ENCODE measurements at places on chromosomes 5 and 9. TPM values are rescaled to one million over a fixed set of nuclear protein-coding genes. Genes with fewer than 3 reads are reported as not detected.

Gene SLC22A4
- total RNA-seq = 1.7 TPM

Gene PRLR
- 0.07 TPM for total RNA-seq

Gene TNFSF15
- total RNA-seq = 1.4 TPM

Gene TRIM36
- 1.8 TPM for total RNA-seq

Gene ZNF658
- 4.1 TPM for total RNA-seq

Gene MEIKIN
- not detected for total RNA-seq

Gene PTPN3
- 19.5 TPM for total RNA-seq

Gene GLDC
- total RNA-seq = 1.3 TPM

Gene PRRX2
- total RNA-seq = not detected

Gene DMGDH
- total RNA-seq = 0.07 TPM

Gene FSTL4
- total RNA-seq = 0.39 TPM

Gene ZNF366
- total RNA-seq = not detected

Gene ASTN2
- total RNA-seq = 0.41 TPM

Gene SLC45A2
- not detected for total RNA-seq

Gene FLT4
- 0.17 TPM for total RNA-seq

Gene SPARC
- total RNA-seq = 490 TPM

Data from foreskin keratinocyte (primary cell).